ENCODE measurements at places on chromosomes 16 and 17. TPM values are rescaled to one million over a fixed set of nuclear protein-coding genes. Genes with fewer than 3 reads are reported as not detected.

GRCh38 chr17:19900809-19901208, 33.1 kb upstream of the ULK2 start:
- no peak overlapping the region for H3K4me3 ChIP-seq
- H3K27me3 ChIP-seq, result no peaks in the 10 kb centered on the region
- peaks cover 10% of the 10 kb centered on the region for H3K36me3 ChIP-seq
- no peak overlapping the region for H3K27ac ChIP-seq
- H3K4me1 ChIP-seq, result no peaks in the 10 kb centered on the region

DNA sequence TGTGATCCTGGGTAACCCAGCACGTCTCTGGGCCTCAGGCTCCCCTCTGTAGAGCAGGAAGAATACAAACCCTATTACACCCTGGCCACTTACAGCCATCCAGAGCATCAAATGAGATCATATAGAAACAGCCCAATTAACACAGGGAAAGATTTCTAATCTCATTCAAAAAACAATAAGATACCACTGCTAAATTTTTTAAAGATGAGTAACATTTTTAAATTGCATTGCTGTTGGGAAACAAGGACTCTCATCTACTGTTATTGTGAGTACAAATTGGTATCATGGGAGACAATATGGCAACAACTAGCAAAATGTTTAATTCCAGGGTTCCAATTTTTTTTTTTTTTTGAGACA, 41.1 kb downstream of the SRL start:
- H3K4me3 ChIP-seq, result no peak overlapping the region
- H3K4me1 ChIP-seq, result peaks cover 12% of the 10 kb centered on the region
- H3K27ac ChIP-seq, result peak overlapping the region; percentile 69

- no peak for DNase-seq
- H3K4me1 ChIP-seq, result peaks cover 6% of the 10 kb centered on the region
- no peak overlapping the region for H3K27ac ChIP-seq
- no peak overlapping the region for H3K4me3 ChIP-seq
Measured at GRCh38 chr16:68401871-68402747, 46.2 kb downstream of the SMPD3 start.

Gene AIPL1
- not detected for total RNA-seq

Gene RGS9
- total RNA-seq, result 0.54 TPM

Gene NPIPB9
- total RNA-seq, result 7.0 TPM

Gene WWP2
- 47.5 TPM for total RNA-seq

Gene BICDL2
- total RNA-seq, result 70.9 TPM

All from Calu3 (cell line).